Fibroblast of lung (primary cell): ENCODE measurements at places on chromosomes 11 and 22.

DNA sequence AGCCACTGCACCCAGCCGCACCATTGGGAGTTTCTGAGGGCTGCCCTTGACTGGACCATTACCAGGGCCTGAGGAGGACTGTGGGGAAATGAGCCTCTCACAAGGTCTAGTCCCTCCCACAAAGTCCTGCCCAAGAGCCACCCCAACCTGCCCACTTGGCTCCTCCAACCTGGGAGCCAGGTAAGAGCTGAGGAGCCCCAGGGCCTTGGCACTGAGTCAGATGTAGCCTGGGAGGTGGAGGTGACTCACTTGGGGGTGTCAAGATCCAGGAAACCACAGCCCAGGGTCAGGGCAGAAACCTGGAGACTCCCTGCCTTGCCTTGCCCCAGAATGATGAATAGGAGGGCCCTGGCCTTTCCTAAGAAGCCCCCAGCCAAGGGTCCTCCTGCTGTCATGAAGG lies 25.8 kb upstream of the P2RY2 start:
- DNase-seq: no peak

GRCh38 chr11:2898366-2899079 lies 12.9 kb upstream of the CDKN1C start:
- DNase-seq: peak; percentile 90

GRCh38 chr22:44442851-44443595 lies 55.0 kb downstream of the RTL6 start:
- no peak for DNase-seq

DNA sequence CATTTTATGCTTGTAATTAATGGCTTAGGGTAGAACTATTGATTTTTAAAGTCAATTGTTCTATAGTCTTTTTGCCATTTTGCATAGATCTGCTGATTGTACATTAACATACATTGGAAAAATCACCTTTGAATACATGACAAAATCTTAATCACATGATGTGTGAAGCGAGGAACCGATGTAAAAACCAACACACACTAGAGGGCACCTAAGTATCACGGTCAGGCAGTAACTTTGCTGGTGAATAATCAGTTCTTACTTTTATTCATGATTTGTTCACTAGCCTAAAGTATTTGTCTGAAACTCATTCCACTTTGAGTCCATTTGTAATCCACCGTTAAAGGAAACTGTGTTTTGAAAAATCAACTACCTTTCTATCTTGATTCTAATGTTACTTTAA lies 28.2 kb downstream of the JHY start:
- peak; percentile 29 for DNase-seq

DNA sequence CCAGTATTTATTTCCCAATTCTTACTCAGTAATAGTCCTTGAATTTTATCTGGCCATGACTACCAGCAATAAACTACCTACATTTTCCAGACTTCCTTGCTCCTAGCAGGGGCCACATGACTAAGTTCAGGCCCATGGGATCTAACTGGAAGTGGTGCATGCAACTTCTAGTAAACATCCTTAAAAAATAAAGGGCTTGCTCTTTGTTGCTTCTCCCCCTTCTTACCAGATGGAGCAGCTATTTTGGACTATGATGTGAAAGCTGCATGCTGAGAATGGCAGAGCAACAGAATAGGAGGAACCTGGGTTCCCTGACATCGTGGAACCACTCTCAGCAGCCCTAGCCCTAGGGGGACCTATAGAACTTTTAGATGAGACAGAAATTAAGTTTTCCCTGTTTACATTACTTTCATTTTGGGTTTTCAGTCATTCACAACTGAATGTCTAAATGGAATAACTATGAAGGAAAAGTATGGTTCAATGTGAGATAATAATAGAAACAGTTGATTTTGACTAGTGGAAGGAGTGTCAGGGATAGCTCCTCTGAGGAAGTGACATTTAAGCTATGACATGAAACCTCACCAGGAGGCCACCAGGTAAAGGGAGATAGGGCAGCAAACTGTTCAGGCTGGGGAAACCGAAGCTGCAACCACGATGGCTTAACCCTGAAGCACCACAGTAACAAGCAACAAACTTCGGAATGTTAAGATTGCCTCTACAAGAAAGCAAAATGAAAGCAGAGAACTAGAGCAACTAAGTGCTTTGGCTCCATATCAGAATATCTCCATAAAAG lies 48.9 kb downstream of the PHF21A start:
- DNase-seq: no peak

GRCh38 chr11:125201525-125202141 lies 37.1 kb downstream of the PKNOX2 start:
- DNase-seq: no peak

DNA sequence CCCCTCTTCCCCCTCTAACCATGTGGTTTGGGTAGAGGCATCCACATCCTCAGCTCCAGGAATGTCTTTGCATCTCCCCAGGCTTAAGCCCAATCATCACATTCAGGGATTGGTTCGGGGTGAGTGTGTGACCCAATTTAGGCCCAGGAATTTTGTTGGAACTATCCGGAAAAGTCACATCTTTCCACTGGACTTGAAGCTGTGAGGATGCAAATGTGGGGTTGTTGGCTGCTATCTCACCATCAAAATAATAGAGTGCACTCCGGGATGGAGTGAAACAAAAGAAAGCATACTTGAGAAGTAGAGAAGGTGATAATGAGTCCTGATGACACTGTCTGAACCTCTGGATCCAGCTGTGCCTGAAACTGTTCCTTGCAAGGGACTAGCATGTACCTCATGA lies 33.8 kb upstream of the OLFML1 start:
- DNase-seq: no peak

DNA sequence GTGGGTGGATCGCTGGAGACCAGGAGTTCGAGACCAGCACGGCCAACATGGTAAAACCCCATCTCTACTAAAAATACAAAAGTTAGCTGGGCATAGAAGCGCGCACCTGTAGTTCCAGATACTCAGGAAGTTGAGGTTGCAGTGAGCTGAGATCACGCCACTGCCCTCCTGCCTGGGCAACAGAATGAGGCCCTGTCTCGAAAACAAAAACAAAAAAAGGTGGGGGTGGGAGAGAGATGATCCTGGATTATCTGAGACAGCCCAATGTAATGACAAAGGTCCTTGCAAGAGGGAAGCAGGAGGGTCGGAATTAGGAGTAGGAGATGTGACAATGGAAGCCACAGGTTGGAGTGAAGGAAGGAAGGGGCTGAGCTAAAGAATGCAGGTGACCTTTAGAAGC lies 87.6 kb upstream of the APOA1 start:
- no peak for DNase-seq

DNA sequence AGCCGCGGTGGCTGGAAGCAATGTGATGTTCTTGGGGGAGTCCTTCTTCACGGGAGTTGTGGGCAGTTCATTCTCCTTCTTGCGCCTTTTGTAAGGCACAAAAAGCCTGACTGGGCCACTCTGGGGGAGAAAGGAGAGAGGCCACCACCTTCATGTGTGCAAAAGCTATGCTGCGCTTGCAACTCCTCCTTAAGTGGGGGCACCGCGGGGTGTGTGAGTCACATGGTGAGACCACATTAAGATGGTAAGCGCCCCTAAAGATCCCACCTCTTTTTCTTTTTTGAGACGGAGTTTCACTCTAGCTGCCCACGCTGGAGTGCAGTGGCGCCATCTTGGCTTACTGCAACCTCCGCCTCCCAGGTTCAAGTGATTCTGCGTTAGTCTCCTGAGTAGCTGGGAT lies 14.1 kb downstream of the DEAF1 start:
- DNase-seq: no peak

- DNase-seq: no peak
These were observed 41.0 kb downstream of the CELF1 start for GRCh38 chr11:47511917-47512316.

- peak; percentile 59 for DNase-seq
These were observed 170.3 kb upstream of the ZBED5 start for GRCh38 chr11:11028017-11028692.
